WERI-Rb-1 (cell line): ENCODE measurements at places on chromosomes 1 and 21.

DNA sequence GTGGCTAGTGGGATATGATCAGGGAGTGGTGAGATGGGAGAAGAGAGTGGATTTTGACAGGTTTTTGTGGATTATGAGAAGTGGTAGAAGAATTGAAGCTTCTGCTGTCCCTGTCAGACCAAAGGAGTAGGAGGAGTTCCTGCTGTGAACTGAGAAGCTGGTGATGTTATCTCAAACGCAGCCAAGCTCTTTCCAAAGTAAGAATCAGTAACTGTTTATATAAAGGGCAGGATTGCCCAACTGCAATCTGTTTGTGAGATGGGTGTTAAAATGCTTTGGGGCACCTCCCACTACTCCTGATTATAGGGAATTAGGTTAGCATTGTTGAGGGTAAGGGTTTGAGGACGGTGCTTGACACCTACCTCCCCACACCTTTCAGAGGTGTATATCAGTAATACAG, 60.5 kb upstream of the USP25 start:
- no peak for DNase-seq

GRCh38 chr1:2259668-2260402, 31.7 kb downstream of the SKI start:
- DNase-seq, result no peak

GRCh38 chr21:33387294-33387693, 15.9 kb upstream of the IFNGR2 start:
- no peak for DNase-seq

DNA sequence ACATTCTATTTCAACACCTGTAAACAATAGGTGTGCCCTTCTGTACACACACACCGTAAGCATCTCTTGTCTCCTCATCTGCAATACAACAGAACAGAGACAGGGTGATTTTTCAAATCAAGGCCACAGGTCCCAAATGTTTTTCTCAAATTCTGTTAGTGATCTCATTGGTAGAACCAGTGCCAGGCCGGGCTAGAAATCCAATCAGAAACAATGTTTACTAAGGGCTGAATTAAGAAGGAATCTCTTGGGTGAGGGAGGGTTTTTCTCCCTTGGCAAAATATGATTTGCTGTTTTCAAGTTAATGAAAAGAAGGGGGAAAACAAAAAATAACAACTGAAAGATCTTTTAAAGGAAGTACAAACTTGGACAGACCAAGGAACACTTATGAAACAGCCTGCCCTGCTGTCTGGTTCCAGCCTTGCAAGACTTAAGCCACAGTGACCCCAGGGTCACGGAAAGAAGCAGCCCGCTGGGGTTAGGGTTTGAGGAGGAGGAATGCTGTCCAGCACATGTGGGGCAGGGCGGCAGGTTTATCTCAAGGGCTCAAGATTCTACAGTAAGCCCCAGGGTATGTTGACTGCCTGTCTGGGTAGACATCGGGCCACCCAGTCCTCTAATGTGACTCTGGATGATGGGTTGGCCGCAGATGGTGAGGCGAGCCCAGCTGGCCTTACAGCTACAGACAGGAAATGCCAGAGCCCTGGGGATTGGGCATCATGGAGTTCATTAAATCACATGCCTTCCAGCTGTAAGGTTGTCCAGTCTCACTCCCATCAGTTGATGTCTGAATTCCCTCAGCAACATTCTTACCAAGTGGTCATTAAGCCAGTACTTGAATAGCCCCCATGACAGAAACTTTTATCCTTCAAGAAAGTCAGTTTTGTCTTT, 73.3 kb upstream of the SLC44A3 start:
- no peak for DNase-seq
